ENCODE measurements at places on chromosomes 16 and 17.

- no peaks in the 10 kb centered on the region for H3K27me3 ChIP-seq
- H3K36me3 ChIP-seq: peaks cover 50% of the 10 kb centered on the region
- H3K4me1 ChIP-seq: peaks cover 4% of the 10 kb centered on the region
- DNase-seq: peak; percentile 75
- H3K4me3 ChIP-seq: no peak overlapping the region
Observed at GRCh38 chr16:71746442-71747046, 22.0 kb upstream of the PHLPP2 start.

DNA sequence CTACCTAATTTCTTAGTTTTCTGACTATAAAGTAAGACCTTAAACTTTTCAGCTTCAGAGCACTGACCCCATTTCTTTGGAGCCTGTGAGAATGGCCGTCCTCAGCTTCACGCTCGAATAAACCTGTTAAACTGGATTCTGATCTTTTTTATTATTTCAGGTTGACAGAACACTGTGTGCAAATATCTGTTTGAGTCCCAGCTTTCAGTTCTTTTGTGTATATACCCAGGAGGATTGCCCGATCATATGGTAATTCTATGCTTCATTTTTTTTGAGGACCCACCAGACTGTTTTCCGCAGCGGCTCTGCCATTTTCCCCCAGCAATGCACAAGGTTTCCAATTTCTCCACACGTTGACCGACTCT lies 19.8 kb upstream of the KCNH6 start:
- H3K27me3 ChIP-seq: peaks cover 34% of the 10 kb centered on the region
- no peak for DNase-seq
- no peaks in the 10 kb centered on the region for H3K36me3 ChIP-seq
- no peak overlapping the region for H3K27ac ChIP-seq

GRCh38 chr16:49589544-49590031 lies 216.0 kb downstream of the C16orf78 start:
- H3K27ac ChIP-seq: no peak overlapping the region
- H3K27me3 ChIP-seq: peaks cover 11% of the 10 kb centered on the region
- DNase-seq: no peak
- no peak overlapping the region for H3K4me3 ChIP-seq

DNA sequence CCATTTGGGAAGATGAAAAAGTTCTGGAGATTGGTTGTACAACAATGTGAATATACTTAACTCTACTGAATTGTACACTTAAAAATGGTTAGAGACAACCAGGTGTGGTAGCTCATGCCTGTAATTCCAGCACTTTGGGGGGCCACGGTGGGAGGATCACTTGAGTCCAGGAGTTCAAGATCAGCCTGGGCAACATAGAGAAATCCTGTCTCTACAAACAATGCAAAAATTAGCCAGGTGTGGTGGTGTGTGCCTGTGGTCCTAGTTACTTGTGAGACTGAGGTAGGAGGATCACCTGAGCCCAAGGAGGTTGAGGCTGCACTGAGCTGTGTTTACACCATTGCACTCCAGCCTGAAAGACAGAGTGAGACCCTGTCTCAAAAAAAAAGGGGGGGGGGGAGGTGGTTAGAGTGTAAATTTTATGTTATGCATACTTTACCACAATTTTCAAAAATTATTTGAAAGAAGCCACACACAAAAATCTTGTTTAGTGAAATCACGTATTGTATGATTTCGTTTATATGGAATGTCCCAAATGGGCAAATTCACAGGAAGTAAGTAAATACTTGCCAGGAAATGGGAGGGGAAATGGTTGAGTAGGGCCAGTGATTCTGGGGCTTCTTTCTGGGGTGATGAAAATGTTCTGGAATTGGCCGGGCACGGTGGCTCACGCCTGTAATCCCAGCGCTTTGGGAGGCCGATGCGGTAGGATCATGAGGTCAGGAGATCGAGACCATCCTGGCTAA lies 37.1 kb upstream of the AMZ2 start:
- DNase-seq: peak; percentile 44
- no peak overlapping the region for H3K27ac ChIP-seq
- H3K36me3 ChIP-seq: peaks cover 41% of the 10 kb centered on the region
- H3K4me3 ChIP-seq: no peak overlapping the region

DNA sequence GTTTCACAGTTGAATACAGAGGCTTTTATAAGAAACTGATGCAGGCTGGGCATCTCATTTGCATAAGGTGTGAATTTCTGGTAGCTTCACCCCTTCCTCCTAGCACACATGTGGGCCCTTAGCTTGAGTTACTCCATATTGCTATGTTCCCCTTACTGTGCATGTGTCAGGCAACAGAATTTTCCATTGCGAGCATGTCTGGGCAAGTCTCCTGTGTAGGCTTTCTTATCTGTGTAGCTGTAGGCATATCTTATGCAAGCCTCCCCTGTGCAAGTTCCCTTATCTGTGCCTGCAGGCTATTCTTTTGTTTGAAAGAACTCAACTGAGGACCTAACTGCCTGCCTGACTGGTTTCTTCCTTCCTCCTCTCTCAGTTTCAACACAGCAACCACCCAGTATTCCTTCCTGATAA lies 597.4 kb upstream of the CDH5 start:
- H3K4me3 ChIP-seq: no peak overlapping the region
- no peak overlapping the region for H3K27ac ChIP-seq
- no peaks in the 10 kb centered on the region for H3K36me3 ChIP-seq
- no peak for DNase-seq

DNA sequence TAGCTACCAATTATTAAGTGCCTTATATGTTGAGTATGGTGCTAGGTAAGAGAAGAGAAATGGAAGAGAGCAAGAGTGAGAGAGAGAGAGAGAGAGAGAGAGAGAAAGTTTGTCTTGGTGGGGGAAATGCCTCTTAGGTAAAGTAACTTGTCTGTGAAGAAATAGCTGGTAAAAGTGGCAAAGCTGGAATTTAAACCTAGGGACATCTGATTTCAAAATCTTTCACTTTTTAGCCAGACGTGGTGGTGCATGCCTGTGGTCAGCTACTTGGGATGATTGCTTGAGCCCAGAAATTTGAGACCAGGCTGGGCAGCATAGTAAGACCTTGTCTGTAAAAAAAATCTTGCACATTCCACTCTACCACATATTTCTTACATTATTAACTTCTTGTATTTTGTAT lies 23.0 kb upstream of the CDR2 start:
- H3K27ac ChIP-seq: no peak overlapping the region
- H3K4me3 ChIP-seq: no peak overlapping the region
- H3K4me1 ChIP-seq: no peaks in the 10 kb centered on the region
- H3K27me3 ChIP-seq: no peaks in the 10 kb centered on the region

- H3K4me1 ChIP-seq: no peaks in the 10 kb centered on the region
- H3K4me3 ChIP-seq: no peak overlapping the region
- DNase-seq: no peak
- H3K27ac ChIP-seq: no peak overlapping the region
- no peaks in the 10 kb centered on the region for H3K36me3 ChIP-seq
- peaks cover 16% of the 10 kb centered on the region for H3K27me3 ChIP-seq
Observed at GRCh38 chr17:40936437-40936971, 942 bp downstream of the KRT23 start.

DNA sequence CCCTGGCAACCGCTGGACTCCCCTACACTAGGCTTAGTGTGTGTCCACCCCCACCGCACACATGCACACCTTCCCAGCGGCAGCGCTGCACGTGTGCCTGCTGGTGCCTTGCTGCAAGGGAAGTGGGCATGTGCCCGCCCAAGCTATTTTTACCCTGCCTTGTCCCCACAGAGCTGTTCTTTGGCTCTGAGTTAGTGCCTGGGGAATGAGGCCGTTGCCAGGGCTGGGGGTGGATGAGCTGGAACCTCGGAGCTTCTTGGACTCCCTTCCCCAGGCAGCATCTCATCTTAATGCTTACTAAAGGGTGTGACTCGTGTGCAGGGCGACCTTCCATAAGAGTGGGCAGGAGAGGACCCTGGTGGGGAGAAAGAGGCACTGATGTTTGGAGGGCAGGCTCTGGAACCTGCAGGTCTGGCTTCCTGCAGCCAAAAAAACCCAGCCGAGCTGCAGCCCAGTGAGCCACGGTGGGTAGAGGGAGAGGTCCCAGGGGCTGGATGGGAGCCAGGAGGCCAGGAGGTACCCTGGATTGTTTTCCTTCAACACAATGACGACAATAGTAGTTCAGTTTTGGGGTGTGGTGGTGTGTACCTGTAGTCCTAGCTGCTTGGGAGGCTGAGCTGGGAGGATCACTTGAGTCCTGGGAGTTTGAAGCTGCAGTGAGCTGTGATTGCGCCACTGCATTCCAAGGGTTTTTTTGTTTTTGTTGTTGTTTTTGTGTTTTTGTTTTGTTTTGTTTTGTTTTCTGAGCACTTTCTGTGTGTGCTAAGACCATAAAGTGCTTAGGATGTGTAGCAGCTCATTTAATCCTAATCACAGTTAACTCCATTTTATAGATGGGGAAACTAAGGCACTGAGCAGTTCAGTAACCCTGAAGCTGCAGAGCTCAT lies 119.1 kb downstream of the RAB11FIP4 start:
- no peaks in the 10 kb centered on the region for H3K27me3 ChIP-seq
- peak overlapping the region; percentile 99 for H3K27ac ChIP-seq
- peaks cover 49% of the 10 kb centered on the region for H3K4me1 ChIP-seq

DNA sequence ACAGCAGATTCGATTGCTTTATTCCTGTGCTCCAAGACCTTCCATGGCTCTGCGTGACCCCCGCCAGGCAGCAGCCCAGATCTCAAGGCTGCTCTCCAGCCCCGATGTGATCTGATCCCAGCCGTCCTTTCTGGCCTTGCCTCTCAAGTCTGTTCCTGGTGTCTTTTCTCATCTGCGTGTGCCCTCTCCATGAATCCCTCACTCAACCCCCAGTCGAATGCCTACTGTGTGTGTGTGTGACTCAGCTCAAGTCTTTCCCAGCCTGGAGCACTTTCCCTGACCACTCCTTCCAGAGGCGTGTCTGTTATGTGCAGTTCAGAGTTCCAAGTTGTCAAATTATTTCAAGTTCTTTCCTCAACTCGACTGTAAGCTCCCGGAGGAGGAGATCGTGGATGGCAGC lies 64.0 kb downstream of the MRM1 start:
- H3K36me3 ChIP-seq: no peaks in the 10 kb centered on the region
- H3K27ac ChIP-seq: no peak overlapping the region
- peaks cover 13% of the 10 kb centered on the region for H3K27me3 ChIP-seq

DNA sequence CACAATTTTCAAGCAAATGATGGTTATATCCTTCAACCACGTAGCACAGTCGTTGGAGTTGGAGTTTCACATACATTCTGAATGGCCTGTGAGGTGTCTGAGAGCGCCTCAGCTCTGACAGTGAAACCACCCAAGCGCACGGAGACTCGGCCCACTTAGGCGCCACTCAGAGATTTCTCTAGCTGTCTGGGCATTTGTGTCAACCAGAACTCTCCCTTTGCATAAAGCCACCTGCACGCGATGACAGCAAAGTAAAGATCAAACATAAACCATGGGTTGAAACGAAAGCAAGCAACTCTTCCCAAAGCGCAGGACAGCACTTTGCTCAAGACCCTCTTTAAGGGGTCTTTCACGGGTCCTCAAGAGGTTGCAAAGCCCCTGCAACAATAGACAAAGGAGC lies 533 bp downstream of the SLC6A4 start:
- peaks cover 20% of the 10 kb centered on the region for H3K4me1 ChIP-seq
- H3K27ac ChIP-seq: no peak overlapping the region
- DNase-seq: peak; percentile 59
- H3K36me3 ChIP-seq: peaks cover 2% of the 10 kb centered on the region

- peaks cover 8% of the 10 kb centered on the region for H3K4me1 ChIP-seq
- H3K36me3 ChIP-seq: peaks cover 57% of the 10 kb centered on the region
- H3K27ac ChIP-seq: no peak overlapping the region
- DNase-seq: no peak
Observed at GRCh38 chr17:68532826-68533225, 20.6 kb downstream of the PRKAR1A start.

DNA sequence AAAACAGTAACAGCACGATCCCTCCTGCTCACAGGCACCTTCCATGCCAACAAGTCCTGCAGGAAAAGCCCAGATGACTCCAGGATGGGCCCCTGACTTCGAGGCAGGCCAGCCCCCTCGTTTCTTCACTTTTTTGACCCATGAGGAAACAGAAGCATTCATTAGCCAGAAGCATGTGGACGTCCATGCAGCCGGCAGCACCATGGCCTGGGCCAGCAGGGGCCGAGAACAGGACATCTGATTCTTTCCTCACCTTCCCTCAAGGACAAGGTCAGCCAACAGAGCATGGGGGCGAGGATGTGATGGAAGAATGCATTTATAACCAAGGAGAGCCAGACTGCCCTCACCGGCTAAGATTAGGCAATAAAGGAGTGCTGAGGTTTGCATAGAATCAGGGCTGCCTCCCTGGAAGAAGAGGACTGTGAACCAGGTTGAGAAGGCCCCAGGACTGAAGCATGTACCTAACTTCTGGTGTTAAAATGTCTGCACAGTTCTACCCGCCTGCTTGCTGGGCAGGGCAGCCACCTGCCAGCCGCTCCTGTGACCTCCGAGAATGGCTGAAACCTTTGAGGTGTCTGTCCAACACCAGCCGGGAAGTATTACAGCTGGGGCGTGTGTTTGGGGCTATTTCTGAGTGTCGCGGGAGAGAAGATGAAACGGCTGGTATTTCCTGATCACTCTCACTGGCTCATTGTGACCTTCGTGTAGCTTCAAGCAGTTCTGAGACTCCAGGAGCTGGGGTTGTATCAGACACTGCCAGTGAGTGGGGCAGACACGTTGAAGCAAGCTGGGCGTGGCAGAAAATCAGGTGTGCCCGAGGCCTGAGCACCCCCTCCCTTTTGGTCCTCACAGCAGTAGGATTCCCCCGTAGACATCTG lies 94.0 kb upstream of the TNRC6C start:
- H3K4me3 ChIP-seq: no peak overlapping the region
- peaks cover 26% of the 10 kb centered on the region for H3K27me3 ChIP-seq
- no peak overlapping the region for H3K27ac ChIP-seq
- H3K36me3 ChIP-seq: no peaks in the 10 kb centered on the region
- DNase-seq: no peak
- H3K4me1 ChIP-seq: peaks cover 9% of the 10 kb centered on the region

GRCh38 chr17:259341-259976 lies 78.0 kb upstream of the DOC2B start:
- H3K27ac ChIP-seq: no peak overlapping the region
- no peaks in the 10 kb centered on the region for H3K36me3 ChIP-seq
- DNase-seq: no peak
- H3K4me3 ChIP-seq: no peak overlapping the region
- no peaks in the 10 kb centered on the region for H3K4me1 ChIP-seq

GRCh38 chr17:72053449-72053848 lies 67.4 kb upstream of the SOX9 start:
- H3K4me1 ChIP-seq: no peaks in the 10 kb centered on the region
- DNase-seq: no peak
- no peaks in the 10 kb centered on the region for H3K27me3 ChIP-seq
- H3K4me3 ChIP-seq: no peak overlapping the region

GRCh38 chr17:40321961-40322357 lies 13.0 kb downstream of the RARA start:
- H3K27me3 ChIP-seq: peaks cover 4% of the 10 kb centered on the region
- peaks cover 87% of the 10 kb centered on the region for H3K4me1 ChIP-seq
- H3K36me3 ChIP-seq: peaks cover 8% of the 10 kb centered on the region
- H3K4me3 ChIP-seq: peak overlapping the region; percentile 97
- DNase-seq: no peak
- peak overlapping the region; percentile 98 for H3K27ac ChIP-seq

- no peak for DNase-seq
- no peak overlapping the region for H3K27ac ChIP-seq
- no peaks in the 10 kb centered on the region for H3K4me1 ChIP-seq
- no peaks in the 10 kb centered on the region for H3K36me3 ChIP-seq
- H3K27me3 ChIP-seq: no peaks in the 10 kb centered on the region
Observed at GRCh38 chr16:879461-879861, 78.9 kb upstream of the GNG13 start.

GRCh38 chr16:88971371-88972097 lies 5.5 kb downstream of the CBFA2T3 start:
- H3K4me3 ChIP-seq: no peak overlapping the region
- no peak overlapping the region for H3K27ac ChIP-seq
- no peak for DNase-seq
- H3K4me1 ChIP-seq: no peaks in the 10 kb centered on the region
- H3K36me3 ChIP-seq: no peaks in the 10 kb centered on the region
